ENCODE measurements at places on chromosomes 16 and 17. TPM values are rescaled to one million over a fixed set of nuclear protein-coding genes. Genes with fewer than 3 reads are reported as not detected.

The EDC4 gene
- 53.2 TPM for total RNA-seq

DNA sequence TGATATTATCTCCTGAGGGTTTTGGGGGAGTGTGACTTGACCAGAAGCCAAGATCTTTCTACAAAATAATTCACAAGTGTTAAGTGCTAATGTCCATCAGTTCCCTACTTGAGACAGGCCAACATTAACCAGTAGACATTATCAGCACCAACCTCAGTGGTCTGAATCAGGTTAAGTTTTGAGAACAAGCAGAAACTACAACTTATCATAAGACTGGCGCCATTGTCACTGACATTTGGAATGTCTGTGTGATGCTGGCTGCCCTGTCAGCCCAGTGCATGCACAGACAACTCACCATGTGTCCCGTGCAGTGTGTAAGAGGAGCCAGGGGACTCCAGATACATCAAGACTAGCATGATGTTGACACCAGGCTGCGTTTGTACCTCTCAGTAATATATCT, 76.8 kb downstream of the CCDC182 start:
- DNase-seq = no peak

The PRAC2 gene
- total RNA-seq = not detected

The RPL13 gene
- total RNA-seq = 1,505 TPM

- peak; percentile 71 for DNase-seq
These were observed 16.6 kb downstream of the TMC6 start for GRCh38 chr17:78111727-78112517.

DNA sequence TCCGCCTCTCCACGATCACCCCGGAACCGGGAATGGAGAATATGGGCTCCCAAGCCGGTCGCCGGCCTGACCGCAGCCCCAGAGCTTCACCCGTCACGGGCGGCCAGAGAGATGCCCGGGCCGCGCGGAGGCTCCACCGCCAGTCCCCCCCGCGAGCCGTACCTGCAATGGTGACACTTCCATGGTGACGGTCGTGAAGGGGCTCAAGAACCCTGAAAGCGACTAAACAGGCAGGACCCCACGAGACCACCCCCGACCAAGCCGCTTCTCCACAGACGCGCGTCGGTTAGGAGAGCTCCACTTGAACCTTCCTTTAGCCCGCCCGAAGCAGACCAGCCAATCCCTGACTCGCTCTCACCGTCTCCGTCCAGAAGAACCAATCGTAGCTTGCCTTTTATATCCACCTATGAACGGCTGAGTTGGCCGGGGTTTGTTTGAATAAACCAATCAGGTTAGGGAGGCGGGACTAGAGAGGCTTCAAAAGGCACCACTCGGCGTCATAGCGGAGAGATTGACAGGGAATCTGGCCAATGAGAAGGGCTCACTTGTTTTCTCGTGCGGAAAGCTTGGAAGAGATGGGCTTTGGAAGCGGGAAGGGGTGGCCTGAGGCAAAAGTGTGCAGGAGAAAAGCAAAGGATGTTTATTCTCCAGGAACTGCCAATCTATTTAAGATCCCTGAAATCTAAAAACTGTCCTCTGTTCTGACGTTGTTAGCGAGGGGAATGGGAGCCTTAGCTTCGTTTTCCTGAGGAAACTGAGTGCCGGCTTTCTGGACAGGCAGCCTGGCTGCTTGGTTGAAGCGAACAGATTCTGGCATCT, at the start of gene TOP2A:
TOP2A (minus strand) TSS at position 288 of the 819 bp plus-strand sequence; CDS start at position 183, 105 bp downstream.
- peak; percentile 96 for DNase-seq

DNA sequence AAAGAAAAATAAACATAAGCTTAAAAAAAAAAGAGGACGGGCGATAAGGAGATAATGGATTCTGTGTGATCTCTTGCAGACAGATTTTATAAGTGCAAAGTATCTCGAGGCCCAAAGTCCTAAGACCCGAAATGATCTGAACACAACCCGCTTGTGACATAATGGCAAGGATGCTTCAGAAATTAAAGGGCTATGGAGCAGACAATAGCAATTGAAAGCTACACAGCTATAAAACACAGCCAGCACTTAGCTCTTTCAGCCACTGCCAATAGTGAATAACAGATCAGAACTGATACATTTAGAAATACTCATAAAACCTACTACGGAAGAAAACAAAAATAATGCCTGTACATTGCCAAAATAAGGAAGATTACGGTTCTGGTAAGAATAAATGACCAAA, 117.5 kb downstream of the ZFHX3 start:
- no peak for DNase-seq

DNA sequence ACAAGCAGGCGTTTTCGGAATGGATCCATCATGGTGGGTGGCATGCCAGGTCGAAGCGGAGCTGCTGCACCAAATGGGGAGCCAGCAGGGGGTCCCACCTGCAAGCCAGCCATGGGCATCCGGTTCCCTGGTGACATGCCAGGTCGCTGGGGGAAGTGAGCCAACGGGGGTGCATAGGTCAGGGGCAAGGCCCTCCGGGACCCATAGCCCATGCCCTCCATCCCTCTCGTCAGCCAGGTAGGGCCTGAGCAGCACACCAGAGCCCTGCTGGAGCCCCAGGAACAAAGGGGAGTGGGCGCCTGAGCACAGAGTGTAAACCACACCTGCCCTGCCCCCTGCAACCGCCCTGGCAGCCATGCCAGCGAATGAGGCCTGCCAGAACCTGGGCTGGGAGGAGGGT, 5.0 kb downstream of the SMARCD2 start:
- DNase-seq = no peak

DNA sequence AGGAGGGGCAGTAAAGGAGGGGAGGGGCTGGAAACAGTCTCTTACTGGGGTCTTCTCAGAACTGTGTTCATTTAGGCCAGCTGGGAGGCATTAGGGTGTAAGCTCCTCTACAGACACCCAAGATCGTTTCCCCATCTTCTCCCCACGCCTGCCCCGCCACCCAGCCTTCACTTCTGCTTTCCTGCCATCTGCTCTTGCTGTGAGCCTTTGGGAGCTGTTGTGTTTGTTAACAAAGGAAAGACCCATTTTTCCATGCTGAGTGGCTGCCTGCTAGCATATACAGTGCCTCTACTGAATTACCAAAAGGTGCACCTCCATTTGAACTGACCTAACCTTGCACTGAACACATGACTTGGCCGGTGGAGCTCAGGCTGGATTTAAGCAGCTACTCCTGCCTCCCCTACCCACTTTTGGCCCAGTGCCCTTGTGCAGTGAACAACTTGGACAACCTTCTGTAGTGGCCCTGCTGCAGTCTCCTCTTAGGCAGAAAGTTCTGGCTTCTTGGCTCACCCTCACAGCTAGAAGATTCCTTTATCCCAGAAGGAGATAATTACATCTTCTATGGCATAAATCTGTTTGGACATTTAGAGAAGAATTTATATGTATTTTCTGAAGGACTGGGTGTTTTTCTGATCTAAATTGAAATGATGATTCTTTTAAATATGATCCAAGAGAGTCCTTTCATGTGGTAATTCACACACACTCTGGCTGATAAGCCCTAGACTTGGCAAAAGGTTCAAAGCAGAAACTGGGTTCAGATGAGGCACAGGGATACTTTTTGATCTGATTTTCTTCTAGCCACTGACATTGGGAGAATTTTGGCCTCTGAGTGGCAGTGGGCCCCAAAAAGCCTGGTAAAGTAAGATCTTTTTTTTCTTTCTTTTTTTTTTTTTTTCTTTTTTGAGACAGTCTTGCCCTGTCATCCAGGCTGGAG, 81.9 kb upstream of the HNF1B start:
- DNase-seq = peak; percentile 79

- no peak for DNase-seq
These were observed 23.9 kb downstream of the UNK start for GRCh38 chr17:75808549-75808904.

- peak; percentile 87 for DNase-seq
These were observed 10.1 kb upstream of the ERCC4 start for GRCh38 chr16:13909872-13910303.

- DNase-seq = no peak
These were observed 853.2 kb upstream of the SOX9 start for GRCh38 chr17:71267668-71268067.

- DNase-seq = no peak
These were observed 157.0 kb downstream of the COPRS start for GRCh38 chr17:31702041-31702440.

GRCh38 chr17:2170023-2170422, 115.1 kb downstream of the HIC1 start:
- no peak for DNase-seq

DNA sequence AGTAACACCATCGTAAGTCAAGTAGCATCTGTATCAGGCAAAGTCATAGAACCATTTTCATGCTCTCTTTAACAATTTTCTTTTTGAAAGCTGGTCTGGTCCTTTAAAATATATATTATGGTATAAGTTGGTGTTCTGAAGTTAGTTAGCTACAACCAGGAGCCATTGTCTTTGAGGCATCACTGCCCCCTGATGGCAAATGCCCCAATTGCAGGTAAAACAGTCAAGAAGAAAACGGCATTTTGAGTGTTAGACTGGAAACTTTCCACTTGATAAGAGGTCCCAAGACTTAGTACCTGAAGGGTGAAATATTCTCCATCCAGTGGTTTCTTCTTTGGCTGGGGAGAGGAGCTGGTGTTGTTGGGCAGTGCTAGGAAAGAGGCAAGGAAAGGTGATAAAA, 14.1 kb downstream of the TP53 start:
- DNase-seq = no peak

GRCh38 chr16:81987121-81987520, 24.1 kb downstream of the SDR42E1 start:
- DNase-seq = no peak

The RHBDF2 gene
- 30.9 TPM for total RNA-seq

- DNase-seq = no peak
These were observed 50.8 kb downstream of the PHKB start for GRCh38 chr16:47511882-47512281.

The TBC1D3H gene
- total RNA-seq = not detected

The PLXDC1 gene
- 39.1 TPM for total RNA-seq

DNA sequence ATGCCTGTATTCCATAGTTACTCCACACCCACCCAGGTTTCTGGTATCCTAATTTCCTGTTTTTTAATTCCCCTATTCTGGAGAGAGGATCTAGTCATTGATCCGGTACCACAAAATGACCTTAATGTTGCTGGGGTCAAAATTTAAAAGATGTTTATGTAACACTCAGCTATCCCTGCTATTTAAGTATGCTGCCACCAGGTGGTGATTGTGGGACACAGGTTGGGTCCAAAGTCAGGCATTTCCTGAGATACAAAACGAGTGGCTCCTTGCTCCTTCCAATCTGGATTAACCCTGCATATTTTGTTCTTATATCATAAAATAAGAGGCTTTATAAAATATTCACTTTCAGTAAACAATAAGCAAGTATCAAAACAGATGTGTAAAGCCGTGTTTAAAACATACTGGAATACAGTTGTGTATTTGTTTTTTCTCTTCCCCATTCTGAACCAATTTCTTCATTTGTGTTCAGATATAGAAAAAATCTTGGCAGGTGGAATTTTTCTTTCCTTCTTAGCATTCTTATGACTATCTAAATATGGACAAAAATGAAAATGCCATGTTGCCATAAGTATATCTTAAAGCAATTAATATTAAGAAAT, 16.3 kb downstream of the HS3ST4 start:
- no peak for DNase-seq

DNA sequence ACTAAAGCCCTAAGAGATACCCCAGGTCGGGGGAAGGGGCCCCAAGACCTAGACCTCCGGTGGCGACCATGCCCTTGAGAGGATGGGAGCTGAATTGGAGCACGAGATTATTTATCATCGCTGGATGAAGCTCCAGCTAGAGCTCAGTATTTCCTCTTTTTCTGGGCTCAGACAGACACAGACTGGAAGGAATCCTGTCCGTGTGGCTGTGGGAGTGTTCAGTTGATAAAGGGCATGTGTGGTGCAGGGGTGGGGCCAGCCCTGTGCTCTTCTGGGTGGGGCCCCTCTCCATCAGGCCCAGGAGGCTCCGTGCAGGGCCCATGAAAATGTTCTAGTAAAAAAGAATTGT, 6.3 kb upstream of the CBX4 start:
- no peak for DNase-seq

GRCh38 chr17:43140396-43141332, 15.5 kb upstream of the BRCA1 start:
- DNase-seq = no peak

DNA sequence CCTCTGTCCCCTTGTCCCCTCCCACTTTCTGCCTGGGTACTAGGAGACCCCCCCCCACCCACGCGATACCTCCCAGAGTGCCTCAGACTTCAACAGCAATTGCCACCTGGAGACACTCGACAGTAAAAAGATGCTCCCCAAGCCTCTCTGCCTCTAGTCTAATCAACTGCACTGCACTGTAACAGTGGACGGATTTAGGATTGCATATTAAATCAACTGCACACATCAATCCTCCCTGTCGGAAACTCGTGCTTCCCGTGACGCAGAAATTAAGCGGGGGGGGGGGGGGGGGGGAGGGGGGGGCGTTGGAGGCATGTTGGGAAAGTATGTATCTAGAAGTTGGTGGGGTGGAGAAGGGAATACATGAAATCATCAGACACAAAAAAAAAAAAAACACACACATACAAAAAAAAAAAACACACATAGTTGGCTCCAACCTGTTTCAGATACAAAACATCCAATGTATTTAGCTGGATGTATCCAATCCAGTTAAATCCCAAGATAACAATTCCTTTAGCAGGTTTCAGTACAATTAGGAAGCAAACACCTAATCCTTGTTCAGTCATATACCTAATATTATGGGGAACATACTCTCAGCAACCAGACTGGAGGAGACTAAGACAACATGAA, 29.7 kb downstream of the FAM222B start:
- no peak for DNase-seq

The ITGAD gene
- 0.45 TPM for total RNA-seq

The GSDMA gene
- total RNA-seq = 1.2 TPM

- no peak for DNase-seq
These were observed 20.9 kb downstream of the ANKFN1 start for GRCh38 chr17:56173958-56174835.

GRCh38 chr17:77274096-77274845, 133.5 kb downstream of the SEC14L1 start:
- DNase-seq = no peak

GRCh38 chr17:27489045-27489715, 32.9 kb downstream of the KSR1 start:
- DNase-seq = peak; percentile 90

GRCh38 chr17:36205637-36206485, 5.0 kb upstream of the CCL4L2 start:
- DNase-seq = no peak

The CALB2 gene
- 0.84 TPM for total RNA-seq

DNA sequence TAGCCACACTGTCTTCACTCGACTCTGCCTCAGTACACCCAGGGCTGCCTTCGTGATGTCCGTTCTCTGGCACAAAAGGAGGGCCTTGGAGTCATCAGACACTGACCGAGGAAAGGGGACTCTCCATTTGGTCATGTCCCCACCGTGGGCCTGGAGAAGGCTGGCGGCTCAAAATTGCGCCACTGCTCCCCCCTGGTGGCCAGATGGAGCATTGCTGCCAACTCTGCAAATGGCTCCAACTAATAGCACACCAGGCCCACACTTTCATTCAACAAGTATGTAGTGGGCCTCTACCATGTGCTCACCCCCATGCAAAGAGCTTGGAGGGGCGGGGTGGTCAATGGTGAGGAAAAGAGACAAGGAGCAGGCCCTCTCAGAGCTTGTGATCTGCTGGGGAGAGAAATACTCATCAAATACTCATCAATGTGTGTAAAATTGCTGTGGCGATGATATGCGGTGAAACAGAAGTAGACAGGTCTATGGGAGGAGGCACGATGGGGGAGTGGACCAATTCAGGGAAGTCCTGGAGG, 5.2 kb upstream of the GRIN2C start:
- peak; percentile 79 for DNase-seq

GRCh38 chr16:87853411-87854052, 15.8 kb downstream of the SLC7A5 start:
- peak; percentile 97 for DNase-seq
